GM19239 (cell line): ENCODE measurements at places on chromosomes 1 and 21.

DNA sequence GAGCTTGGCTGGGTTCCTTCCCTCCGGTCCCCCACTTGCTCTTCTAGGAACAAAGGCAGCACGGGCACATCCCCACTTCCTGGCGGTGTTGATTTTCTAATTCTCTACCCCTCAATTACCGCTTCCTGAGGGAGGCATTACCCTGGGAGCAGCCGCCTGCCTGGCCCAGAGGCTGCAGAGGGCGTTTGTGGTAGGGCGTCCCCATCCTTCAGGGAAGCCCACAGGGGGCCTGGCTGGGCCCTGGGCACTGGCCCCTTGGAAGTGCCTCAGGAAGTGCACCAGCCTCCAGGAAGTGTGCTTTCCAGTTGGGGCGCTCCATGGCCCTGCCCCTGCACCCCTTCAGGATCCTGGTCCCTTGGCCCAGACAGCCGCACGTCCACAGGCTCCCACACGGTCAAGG is 42.1 kb upstream of the CASZ1 start:
- DNase-seq: no peak

DNA sequence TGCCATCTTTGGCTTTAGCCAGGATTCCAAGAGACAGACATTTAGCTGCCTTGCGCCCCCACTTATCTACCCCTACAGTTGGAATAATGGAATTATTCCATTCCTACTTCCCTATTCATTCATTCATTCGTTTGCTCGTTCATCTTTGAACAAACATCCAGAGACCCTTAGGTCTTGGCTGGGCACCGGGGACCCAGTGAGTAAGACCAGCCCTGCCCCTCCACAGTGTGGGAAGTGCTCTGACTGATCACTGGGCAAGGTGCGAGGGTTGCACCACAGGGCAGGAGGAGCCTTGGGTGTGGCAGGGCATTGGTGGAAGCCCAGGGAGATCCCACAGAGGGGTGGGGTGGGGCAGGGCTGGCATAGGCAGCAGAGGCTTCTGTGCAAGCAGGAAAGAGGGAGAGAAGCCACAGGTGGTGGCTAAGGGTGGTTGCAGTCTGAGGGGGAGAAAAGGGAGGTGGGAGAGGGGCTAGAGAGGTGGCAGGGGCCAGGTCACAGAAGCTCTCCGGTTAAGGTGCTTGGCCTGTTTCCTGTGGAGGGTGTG is 35.0 kb upstream of the TMEM61 start:
- DNase-seq: no peak

- no peak for DNase-seq
Observed at GRCh38 chr1:58964880-58965279, 181.0 kb upstream of the JUN start.

DNA sequence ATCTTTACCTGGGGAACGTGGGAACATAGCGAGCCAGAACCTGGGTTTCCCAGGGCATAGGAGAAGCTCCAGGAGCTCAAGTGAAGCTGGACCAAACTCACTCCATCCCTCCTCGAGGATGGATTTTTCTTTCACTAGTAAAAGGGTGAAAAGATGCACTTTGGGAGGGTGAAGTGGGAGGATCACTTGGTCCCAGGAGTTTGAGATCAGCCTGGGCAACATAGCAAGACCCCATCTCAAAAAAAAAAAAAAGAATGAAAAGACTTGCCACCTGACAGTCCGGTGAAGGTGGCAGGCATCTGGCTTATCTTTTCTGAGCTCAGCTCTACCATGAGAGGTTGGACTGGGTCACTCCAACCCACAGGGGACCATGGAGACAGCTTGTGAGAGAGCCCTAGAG is 42.3 kb downstream of the CHAF1B start:
- DNase-seq: no peak

DNA sequence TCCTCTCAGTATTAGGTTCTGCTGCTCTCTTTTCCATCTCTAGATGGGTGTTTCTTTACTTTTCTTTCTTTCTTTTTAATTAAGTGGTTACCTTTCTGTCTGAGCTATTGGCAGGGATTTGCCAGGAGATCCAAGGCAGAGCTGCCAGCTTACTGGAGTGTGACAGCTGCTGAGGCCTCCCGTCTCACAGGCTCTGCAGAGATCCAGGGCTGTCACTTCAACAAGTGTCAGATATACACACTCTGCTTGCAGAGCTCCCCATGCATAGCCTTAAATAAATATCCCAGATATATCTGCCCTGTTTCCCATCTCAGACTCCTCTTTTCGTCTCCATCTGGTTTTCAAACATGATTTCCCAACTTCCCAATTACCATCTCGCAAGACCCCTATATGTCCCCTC is 124.3 kb downstream of the NOS1AP start:
- DNase-seq: no peak

DNA sequence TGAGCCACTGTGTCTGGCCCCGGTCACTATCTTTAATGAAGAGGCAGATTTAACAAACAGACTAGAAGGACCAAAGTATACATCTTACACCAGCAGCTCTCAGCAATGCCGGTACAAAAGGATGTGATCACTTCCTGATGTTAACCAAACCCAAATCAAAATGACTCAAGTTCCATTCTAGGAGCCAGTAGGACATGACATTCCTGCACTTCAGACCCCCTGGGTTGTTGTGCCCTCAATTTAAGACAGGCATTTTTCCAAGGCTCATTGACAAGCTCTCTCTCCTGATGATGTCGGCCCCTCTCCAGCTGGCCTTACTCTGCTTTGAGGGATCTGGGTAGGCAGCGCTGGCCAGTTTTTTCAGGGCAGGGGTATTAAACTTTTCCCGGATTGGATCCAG is 35.1 kb downstream of the YARS1 start:
- DNase-seq: no peak

- DNase-seq: no peak
Observed at GRCh38 chr21:34190576-34191321, 117.4 kb downstream of the MRPS6 start.

GRCh38 chr1:8429549-8430110 is 111.7 kb downstream of the SLC45A1 start:
- DNase-seq: no peak

GRCh38 chr1:48808496-48808895 is 31.8 kb upstream of the BEND5 start:
- DNase-seq: no peak

DNA sequence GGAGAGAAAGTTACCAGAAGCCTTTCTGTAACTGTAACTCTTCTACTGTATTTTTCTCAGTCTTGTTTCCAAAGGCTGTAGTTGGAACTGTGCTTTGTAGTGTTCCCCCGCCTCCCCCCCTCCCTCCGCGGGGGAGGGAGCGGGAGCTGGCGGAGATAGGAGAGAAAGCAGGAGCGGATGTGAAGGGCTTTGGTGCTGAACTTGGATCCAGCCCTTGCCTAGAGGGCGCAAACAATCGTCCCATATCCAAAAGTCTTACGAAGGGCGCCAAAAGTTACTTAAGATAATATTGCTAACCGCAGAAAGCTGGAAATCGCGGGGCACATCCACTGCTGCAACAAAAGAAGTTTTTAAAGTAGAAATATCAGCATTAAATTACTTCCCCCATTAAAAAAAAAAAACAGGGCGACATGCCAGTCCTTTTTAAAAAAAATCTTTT is 2.4 kb upstream of the NFIA start:
- DNase-seq: no peak

DNA sequence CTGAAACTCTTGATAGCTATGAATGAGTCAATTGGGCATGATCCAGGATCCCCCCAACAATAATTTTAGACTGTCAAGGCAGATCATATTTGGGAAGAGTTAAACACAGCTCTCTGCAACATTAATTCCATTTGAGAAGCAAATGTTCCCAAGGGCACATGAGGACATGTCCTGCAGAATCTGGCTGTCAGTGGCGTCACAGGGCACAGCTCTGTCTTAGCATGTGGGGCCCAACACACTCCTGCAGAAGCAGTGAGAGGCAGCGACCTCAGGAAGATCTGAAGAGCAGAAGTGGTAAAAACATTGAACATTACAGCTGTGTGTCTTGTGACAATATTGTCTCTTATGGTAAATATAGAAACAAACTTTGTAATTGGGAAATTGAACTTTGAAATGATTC is 197.1 kb upstream of the PBX1 start:
- no peak for DNase-seq
